ENCODE measurements at places on chromosomes 1 and 21. TPM values are rescaled to one million over a fixed set of nuclear protein-coding genes. Genes with fewer than 3 reads are reported as not detected.

GRCh38 chr1:218459878-218460711 is 115.0 kb downstream of the TGFB2 start:
- no peaks in the 10 kb centered on the region for H3K36me3 ChIP-seq
- DNase-seq: peak; percentile 91
- H3K27me3 ChIP-seq: no peaks in the 10 kb centered on the region
- H3K4me1 ChIP-seq: peaks cover 21% of the 10 kb centered on the region
- H3K4me3 ChIP-seq: peak overlapping the region; percentile 31

GRCh38 chr1:238562341-238562740 is 671.6 kb upstream of the ZP4 start:
- H3K4me3 ChIP-seq: no peak overlapping the region
- no peak overlapping the region for H3K27ac ChIP-seq
- no peaks in the 10 kb centered on the region for H3K36me3 ChIP-seq
- no peaks in the 10 kb centered on the region for H3K4me1 ChIP-seq
- no peaks in the 10 kb centered on the region for H3K27me3 ChIP-seq
- no peak for DNase-seq

- H3K4me1 ChIP-seq: peaks cover 9% of the 10 kb centered on the region
- peak; percentile 43 for DNase-seq
- no peak overlapping the region for H3K27ac ChIP-seq
- no peaks in the 10 kb centered on the region for H3K27me3 ChIP-seq
Measured at GRCh38 chr1:209783386-209783785, 973 bp downstream of the C1orf74 start.

DNA sequence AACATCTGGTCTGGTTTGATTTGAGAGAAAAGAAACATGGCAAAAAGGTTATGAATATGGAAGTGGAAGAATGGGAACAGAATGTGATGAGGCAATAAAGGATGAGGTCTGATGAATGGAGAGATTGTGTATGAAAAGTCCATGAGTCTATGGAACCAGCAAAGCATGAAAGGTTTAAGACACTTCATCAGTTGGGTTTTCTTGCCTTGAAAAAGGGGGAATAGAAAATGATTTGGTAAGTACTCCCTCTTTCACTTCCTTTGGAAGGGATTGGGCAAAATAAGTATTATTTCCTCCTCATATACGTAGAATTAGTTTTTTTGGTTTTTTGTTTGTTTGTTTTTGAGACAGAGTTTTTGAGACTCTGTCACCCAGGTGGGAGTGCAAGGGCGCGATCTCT is 155.8 kb downstream of the TRIM33 start:
- H3K27ac ChIP-seq: no peak overlapping the region
- no peaks in the 10 kb centered on the region for H3K36me3 ChIP-seq
- H3K4me3 ChIP-seq: no peak overlapping the region
- H3K27me3 ChIP-seq: no peaks in the 10 kb centered on the region
- no peak for DNase-seq

- no peaks in the 10 kb centered on the region for H3K4me1 ChIP-seq
- H3K27ac ChIP-seq: no peak overlapping the region
- DNase-seq: no peak
Measured at GRCh38 chr1:234168061-234168724, 205.1 kb upstream of the COA6 start.

DNA sequence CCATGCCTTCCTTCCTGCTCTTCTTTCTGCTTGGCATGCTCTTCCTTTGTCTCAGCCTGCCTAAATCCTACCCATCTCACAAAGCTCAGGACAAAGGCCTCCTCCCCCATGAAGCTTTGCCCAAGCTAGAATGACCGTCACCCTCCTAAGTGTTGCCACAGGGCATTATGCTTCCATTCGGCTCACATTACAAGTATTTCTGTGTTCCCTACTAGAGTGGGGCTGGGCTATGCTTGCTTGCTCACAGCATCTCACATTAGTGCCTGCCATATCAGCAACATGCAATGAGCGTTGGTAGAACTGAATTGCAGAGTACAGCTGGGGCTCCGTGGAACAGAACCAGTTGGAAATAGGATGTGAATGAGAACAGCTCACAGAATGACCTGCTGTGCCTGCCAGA is 82.8 kb downstream of the CD58 start:
- no peak overlapping the region for H3K27ac ChIP-seq
- H3K4me1 ChIP-seq: peaks cover 31% of the 10 kb centered on the region
- H3K4me3 ChIP-seq: no peak overlapping the region
- no peaks in the 10 kb centered on the region for H3K27me3 ChIP-seq

DNA sequence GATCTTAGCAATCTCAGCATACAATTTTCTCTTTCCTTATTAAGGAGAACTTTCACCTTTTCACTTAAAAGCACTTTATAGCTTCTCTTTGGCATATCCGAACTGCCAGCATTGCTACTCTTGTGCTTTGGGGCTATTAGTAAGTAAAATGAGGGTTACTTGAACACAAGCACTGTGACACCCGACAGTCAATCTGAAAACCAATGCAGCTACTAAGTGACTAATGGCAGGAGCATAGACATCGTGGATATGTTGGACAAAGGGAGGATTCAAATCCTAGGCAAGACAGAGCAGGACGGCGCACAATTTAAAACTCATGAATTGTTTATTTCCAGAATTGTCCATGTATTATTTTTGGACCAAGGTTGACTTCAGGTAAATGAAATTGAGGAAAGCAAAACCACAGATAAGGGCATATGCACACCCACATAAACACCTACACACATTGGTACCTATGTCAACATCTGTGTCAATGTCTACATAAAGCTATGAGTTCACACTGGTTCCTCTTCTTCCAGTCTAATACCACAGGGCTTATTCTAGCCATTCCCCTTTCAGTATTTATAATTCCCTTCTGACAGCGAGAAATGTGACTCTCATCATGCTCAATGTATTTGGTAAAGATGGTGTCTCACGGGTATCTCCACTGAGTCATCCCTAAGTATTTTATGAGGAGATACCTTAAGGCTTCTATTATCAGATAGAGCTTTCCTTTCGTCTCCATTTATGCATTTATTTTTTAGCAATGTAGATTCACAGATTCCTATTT is 75.3 kb upstream of the RALGPS2 start:
- H3K27me3 ChIP-seq: no peaks in the 10 kb centered on the region
- H3K27ac ChIP-seq: no peak overlapping the region
- H3K36me3 ChIP-seq: no peaks in the 10 kb centered on the region

DNA sequence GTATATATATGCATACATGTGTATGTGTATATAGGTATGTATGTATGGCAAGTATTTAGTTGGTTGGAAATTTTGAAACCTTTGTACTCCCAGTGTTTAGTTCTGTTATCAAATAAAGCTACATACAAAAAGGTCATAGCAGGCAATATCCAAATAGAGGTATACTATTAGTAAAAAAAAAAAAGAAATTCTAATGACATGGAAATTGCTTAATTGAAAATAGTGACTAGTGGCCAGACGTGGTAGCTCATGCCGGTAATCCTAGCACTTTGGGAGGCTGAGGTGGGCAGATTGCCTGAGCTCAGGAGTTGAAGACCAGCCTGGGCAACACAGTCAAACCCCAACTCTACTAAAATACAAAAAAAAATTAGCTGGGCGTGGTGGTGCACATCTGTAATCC is 351.6 kb upstream of the NR5A2 start:
- no peak for DNase-seq
- no peak overlapping the region for H3K27ac ChIP-seq
- H3K27me3 ChIP-seq: no peaks in the 10 kb centered on the region

DNA sequence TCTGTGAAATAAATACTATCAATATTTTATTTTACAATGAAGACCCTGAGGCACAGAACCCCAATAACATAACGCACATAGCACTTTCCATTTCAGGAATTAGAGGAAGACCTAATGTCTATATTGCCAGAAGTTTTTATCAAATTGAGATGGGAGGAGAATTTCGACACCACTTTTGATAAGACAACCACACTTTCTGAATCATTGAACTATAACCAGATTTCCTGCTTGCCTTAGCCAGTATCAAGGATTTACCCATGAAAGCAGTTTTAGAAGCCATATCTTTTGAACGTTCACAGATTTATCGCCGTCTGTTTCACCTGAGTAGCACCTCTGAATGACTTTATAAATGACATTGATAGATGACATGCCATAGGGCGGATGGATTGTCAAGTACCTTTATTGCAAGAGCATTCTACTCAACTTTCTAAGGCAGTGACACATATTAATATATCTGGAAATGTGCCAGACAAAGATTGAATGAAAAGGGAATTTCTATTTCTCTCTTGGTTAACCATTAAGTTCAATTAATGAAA is 768.4 kb downstream of the LTN1 start:
- H3K4me3 ChIP-seq: no peak overlapping the region
- no peak overlapping the region for H3K27ac ChIP-seq
- no peaks in the 10 kb centered on the region for H3K27me3 ChIP-seq
- H3K4me1 ChIP-seq: no peaks in the 10 kb centered on the region

DNA sequence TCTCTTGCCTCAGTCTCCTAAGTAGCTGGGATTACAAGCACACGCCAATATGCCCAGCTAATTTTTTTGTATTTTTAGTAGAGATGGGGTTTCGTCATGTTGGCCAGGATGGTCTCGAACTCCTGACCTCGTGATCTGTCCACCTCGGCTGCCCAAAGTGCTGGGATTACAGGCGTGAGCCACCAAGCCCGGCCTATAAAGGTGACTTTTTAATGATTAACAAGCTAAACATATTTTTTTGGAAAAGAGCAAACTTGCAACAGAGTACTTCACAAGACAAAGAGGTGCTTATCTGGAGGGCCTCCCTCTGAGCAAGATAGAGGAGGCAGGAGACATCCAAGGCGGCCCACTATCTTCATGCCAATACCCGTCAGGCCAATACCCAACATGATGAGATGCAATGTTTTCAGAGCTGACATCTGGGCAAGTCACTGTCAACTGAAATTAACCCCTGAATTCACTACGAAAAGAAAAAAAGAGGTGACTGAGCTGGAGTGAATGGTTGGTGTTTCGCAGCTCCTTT is 10.5 kb downstream of the BCAR3 start:
- no peak for DNase-seq
- H3K4me1 ChIP-seq: peaks cover 71% of the 10 kb centered on the region
- no peak overlapping the region for H3K27ac ChIP-seq
- no peak overlapping the region for H3K4me3 ChIP-seq
- H3K36me3 ChIP-seq: peaks cover 50% of the 10 kb centered on the region

GRCh38 chr21:44423312-44423821 is 31.9 kb upstream of the LRRC3 start:
- no peaks in the 10 kb centered on the region for H3K36me3 ChIP-seq
- H3K4me3 ChIP-seq: no peak overlapping the region
- H3K4me1 ChIP-seq: no peaks in the 10 kb centered on the region
- H3K27ac ChIP-seq: no peak overlapping the region
- no peak for DNase-seq

GRCh38 chr1:228044961-228045360 is 37.5 kb upstream of the ARF1 start:
- DNase-seq: no peak
- H3K4me3 ChIP-seq: no peak overlapping the region

AGT gene
- 1.6 TPM for total RNA-seq

TFF2 gene
- total RNA-seq: not detected

OR10J1 gene
- total RNA-seq: not detected

PLEKHG5 gene
- total RNA-seq: 5.3 TPM

Data from SJCRH30 (cell line).